NCI-H1092 (cell line): ENCODE measurements at places on chromosomes 7 and 10.

- DNase-seq = no peak
Observed at GRCh38 chr10:1036341-1036791, 10.7 kb upstream of the IDI2 start.

DNA sequence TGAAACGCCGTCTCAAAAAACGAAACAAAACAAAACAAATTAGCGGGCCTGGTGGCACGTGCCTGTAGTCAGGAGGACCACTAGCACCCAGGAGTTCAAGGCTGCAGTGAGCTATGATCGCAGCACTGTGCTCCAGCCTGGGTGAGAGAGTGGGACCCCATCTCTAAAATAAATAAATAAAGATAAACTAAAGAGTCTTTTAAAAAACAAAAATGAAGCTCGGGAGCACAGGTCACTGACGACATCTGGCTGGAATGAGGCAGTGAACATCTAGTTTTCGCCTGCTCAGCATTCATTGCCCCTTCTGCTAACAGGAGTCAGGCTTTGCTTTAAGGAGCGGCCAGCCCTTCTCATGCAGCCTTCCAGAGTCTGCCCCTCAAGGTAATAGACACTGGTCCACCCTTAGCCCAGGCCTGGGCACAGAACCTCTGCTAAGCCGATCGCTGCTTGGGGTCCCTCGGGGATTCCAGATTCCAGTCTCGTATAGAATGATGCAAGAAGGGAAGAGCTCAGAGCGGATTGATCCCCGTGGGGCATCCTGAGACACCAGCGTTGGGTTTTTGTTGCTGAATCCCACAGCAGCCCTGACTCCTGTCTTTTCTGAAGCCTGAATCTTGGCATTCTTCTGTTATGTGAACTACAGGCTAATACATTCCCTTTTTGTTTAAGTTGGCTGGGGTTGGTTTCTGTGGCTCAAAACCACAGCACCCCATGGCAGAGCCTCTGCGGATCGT, 14.2 kb upstream of the FOXK1 start:
- no peak for DNase-seq

- no peak for DNase-seq
Observed at GRCh38 chr10:110806335-110806734, 65.4 kb upstream of the PDCD4 start.

- DNase-seq = no peak
Observed at GRCh38 chr10:15137636-15138035, 30.9 kb downstream of the NMT2 start.

- DNase-seq = no peak
Observed at GRCh38 chr7:91918356-91918755, 22.3 kb upstream of the AKAP9 start.
